ENCODE measurements at places on chromosomes 6 and 20.

- no peak for DNase-seq
These were observed 715.0 kb downstream of the TFAP2A start for GRCh38 chr6:9699888-9700287.

DNA sequence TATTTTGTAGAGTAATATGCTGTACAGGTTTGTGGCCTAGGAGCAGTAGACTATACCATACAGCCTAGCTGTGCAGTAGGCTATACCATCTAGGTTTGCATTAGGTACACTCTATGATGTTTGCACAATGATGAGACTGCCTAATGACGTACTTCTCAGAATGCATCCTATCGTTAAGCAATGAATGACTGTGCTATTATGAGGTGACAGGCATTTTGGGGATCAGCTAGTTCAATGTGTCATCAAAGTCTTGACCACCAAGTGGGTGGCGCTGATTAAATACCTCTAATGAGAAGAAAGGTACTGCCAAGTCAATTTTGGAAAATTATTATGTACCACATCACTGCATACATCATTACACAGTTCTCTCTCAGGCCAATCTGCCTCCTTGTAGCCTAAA, 190.2 kb downstream of the BACH2 start:
- DNase-seq, result no peak

DNA sequence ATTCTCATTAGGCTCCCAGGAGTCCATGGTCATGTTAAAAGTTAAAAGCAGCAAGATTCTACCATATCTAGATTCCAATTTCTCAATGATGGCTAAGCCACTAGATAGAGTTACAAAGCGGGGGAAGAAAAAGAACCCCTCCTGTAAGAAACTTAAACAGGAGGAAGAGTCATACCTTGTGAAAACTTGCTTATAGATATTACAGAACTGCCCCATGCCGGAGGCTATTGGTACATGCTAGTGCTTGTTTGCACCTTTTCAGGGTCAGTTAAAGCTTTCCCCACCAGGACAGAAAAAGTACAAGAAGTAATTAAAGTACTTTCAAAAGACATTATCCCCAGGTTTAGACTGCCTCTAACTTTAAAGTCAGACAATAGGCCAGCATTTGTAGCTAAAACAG, 15.5 kb upstream of the GSTA3 start:
- no peak for DNase-seq

GRCh38 chr20:63048516-63049190, 41.9 kb upstream of the BHLHE23 start:
- DNase-seq, result no peak

DNA sequence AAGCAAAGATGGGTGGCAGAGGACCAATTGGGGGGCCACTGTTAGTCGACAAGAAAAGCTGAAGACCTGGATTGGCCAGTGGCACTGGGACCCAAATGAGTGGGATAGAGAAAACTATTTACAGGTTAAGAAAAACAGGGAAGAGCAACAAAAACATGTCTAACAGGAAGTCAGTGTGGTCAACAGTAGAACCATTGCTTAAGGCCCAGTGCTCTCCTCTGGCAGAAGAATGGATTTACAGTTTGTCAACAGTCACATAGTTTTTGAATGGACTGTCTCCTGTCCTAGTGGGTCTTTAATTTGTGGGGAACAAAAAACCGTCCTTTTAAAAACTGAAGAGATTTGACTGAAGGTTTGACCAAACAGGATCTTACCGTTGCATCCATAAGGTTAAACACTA, 12.1 kb upstream of the WTAP start:
- no peak for DNase-seq

- no peak for DNase-seq
These were observed 87.4 kb upstream of the RALGAPA2 start for GRCh38 chr20:20799716-20800312.

- DNase-seq, result no peak
These were observed 145.3 kb upstream of the ECI2 start for GRCh38 chr6:4280707-4281106.

DNA sequence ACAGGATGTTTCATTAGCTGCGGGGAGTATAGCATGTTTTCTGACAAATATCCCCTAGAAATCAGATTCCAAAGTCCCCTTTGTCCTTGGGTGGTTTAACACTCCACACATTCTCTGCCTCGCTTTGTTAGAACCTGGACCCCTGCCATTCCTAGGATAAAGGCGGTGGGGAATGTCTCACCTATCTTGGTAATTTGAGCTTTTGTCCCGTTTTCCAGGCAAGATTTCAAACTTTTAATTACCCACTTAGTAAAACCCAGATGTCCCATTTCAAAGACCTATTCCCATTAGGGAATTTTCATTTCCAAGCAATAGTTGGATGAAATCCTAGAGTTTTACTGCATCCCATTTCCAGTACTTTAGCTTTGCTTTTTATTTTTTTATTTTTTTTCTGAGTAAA, 501.0 kb upstream of the MAP3K7 start:
- no peak for DNase-seq

GRCh38 chr20:20407891-20408805, 40.2 kb downstream of the INSM1 start:
- DNase-seq, result peak; percentile 36

GRCh38 chr6:43267619-43268354, 24.5 kb downstream of the TTBK1 start:
- peak; percentile 84 for DNase-seq

- DNase-seq, result no peak
These were observed 260.6 kb downstream of the PRL start for GRCh38 chr6:22036275-22036674.

GRCh38 chr6:143695969-143696663, 18.4 kb downstream of the PHACTR2 start:
- no peak for DNase-seq

DNA sequence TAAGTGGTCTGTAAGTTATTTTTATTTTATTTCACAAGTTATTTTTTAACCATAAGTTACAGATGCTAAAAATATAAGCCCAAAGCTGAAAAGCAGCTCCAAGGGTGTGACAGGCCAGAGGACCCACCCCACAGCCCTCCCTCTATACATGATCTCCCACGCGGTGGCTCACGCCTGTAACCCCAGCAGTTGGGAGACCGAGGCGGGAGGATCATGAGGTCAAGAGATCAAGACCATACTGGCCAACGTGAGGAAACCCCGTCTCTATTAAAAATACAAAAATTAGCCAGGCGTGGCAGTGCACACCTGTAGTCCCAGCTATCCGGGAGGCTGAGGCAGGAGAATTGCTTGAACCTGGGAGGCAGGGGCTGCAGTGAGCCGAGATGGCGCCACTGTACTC, 32.2 kb downstream of the COL11A2 start:
- no peak for DNase-seq

DNA sequence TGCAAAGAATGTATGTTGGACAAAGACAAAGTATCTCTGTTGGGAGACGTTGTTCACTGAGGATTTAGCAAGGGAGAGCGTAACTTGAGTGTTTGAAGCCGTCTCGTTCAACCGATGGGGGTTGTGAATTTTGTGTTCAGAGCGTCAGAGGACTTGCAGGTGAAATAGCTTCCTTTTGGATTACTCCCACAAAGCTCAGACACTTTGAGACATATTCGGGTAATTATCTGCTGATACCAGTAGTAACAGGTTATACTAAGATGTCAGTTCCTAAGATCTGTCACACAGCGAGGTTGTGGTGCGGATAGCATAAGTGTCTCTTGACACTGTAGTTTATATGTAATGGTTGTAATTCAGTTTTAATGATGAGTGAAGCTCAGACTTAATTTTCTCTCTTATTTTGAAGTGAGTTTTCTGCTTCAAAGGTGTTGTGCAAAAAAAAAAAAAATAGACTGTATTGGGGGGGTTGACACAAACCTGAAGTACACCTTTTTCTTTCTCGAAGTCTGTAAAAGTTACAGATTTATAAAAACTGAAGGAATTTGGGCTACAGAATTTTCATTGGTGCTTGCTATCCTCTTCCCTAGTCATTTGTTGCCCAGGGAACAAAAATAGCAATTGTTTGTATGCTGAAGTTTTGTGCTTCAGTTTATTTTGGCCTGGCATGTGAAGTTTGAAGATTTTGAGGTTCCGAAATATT, 1.7 kb downstream of the ASXL1 start:
- no peak for DNase-seq

- no peak for DNase-seq
These were observed 93.3 kb downstream of the RNASET2 start for GRCh38 chr6:166862978-166863530.

GRCh38 chr6:112634376-112634775, 287.2 kb downstream of the RFPL4B start:
- DNase-seq, result no peak

DNA sequence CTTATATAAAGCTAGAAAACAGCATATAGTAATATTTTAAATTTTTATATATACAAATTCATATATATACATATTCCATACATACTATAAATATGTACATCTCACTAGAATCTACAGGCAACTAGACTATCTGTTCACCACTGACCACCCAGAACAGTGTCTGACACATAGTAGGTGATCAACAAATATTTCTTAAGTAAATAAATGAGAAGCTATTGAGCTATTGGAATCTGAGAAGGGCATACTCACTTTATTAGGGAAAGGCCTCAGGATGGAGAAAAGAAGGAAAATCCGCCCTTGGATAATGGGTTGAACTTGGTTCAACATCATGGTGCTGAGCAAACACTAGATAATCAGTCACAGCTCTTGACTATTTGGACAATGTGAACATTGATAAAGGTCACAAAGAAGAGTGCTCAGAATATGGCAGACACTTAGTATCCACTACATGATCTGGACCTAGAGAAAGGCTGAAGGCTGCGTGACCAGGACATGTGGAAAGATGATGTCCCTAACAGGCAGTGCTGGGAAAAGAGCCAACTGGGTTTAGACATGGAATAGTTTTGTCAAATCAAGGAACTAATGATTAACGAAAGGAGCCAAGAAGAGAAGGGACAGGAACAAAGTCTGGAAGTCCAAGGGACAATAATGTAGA, 186.1 kb downstream of the TASP1 start:
- no peak for DNase-seq

DNA sequence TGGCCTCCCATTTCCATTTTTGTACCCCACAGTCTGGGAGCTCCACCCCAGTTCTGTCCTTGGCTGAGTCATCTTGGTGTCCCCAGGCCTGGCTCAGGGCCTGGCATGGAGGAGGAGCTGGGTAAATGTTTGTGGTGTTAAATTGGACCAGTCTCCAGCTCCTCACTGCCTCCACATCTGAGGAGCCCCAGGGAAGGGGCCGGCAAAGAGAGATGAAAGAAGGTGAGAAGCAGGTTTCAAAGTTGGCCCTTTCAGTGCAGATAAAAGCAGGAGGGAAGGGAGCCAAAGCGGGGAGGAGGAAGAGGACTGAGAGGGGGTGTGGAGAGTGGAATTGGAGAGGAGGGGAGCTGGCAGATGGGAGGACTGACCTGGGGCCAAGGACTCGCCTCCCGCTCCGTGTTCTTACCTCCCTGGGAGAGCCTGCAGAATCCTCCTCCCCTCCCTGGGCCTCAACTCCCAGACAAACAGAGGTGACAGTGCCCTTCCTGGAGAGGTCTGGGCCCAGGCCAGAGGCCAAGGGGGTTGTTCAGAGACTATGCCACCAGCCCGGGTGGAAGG, 89.0 kb downstream of the CD40 start:
- DNase-seq, result no peak

DNA sequence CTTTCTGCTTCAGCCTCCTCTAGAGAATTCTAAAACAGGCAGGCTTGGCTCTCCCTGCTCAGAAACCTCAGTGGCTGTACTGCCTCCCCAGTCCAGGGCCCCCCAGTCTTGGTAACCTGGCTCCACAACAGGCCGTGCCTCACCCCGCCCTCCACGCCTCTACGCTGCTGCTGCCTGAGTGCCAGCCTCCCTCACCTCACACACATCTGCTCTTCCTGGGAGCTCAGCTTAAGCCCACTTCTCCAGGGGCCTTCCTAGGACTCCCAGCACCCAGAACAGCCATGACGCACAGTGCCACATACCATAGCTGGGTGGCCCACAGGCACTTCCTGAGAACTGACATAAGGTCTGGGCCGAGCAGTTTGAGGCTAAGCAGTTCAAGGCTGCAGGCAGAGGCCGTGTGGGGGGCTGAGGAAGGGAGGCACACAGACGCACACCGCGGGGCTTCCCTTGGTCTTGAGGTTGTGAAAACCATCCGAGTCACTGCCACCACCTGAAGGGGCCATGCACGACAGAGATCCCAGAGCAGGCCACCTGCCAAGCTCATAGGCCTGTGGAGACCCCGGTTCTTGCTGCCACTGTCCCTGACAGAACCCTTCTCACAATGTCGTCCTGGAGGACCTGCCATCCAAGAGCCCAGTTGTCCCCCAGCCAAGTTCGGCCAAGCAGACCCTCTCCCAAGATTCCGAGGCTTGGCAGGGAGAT, 42.6 kb downstream of the DSTN start:
- DNase-seq, result peak; percentile 24

GRCh38 chr6:120871416-120872261, 462.6 kb downstream of the TBC1D32 start:
- no peak for DNase-seq

GRCh38 chr6:170584954-170585498, 589 bp upstream of the PDCD2 start:
- DNase-seq, result no peak

DNA sequence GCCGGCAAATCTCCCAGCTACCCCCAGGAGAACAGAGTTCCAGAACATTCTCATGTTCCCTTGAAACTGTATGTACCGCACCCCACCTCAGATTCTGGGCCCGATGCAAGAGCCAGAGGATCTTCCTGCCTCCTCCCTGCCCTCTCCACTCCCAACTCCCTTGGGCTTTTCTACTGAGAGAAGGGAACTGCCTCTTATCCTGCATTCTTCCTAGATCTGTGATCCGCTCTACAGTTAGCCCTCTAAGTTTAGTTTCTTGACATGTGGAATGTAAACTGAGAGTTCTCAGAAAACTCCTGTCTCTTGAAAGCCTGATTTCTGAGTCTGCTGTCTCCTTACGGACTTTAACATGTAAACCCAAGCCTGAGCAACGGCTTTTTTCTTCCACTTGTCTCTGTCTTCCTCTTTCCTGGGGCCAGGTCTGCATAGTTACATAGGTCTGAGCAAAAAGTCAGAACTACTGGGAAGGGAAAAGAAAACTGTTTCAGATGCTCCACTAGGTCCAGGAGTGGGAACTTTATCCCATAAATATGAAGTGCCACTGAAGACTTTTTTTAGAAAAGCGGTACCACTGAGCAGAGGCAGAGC, 86.5 kb upstream of the TNFAIP3 start:
- DNase-seq, result no peak

DNA sequence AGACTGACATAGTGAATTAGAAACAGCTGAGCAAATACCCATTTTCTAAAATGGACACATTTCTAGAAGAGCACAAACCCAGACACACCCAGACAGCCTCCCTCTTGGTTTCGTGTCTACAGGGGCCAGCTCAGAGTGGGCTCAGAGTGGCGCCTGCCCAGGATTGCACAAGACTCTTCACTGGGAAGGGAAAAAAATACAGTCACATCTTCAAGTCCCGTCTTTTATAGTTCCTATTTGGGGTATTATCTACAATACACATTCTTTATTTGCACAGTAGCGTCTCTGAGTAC, 246.1 kb upstream of the AFDN start:
- DNase-seq, result no peak
